ENCODE measurements at places on chromosomes 4 and X. TPM values are rescaled to one million over a fixed set of nuclear protein-coding genes. Genes with fewer than 3 reads are reported as not detected.

Gene SPIN2A
- total RNA-seq: 1.5 TPM

Gene APEX2
- total RNA-seq: 25.3 TPM

Gene BANK1
- total RNA-seq: 0.50 TPM

Gene ANXA3
- total RNA-seq: not detected

Gene OR13H1
- total RNA-seq: not detected

Gene KLF8
- 7.3 TPM for total RNA-seq

Gene CTAG2
- total RNA-seq: not detected

Gene GPC3
- 0.15 TPM for total RNA-seq

GRCh38 chrX:69539437-69539836 lies 35.3 kb downstream of the NALF2 start:
- ATAC-seq: peak; percentile 33

DNA sequence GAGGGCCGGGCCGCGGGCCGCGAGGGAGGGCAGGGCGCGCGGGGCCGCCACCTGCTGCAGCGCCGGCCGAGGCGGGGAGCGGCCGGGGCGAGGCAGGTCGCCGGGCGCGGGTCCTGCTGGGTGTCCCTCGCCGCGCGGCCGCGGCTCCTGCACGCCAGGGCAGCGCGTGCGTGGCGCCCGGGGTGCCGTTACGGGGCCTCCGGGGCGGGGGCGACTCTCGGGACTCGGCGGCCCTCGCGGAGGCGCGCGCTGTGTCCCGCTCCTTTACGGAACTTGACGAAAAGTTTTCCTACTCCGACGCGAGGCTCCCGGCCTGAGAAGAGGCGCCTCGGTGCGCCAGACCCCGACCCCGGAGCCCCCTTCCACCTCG lies 329 bp downstream of the TBC1D14 start:
- peak; percentile 37 for ATAC-seq

DNA sequence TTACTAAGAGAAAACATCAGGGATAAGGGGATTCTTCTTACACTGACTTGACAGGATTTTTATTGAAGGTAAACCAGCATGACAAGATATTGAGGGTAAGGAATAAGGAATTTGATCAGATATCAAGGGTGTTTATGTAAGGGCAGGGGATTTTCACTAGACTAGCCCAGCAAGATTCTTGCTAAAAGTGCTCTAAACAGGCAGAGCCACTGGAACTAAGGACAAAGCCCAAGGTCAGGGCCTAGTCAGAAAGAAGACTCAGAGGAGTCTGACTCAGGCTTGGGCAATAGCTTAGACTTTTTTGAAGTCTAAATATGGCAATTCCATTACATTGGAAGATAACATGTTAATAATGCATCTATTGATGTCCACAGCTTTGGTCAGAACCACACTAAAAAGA lies 6.5 kb upstream of the GLRA3 start:
- no peak for ATAC-seq

DNA sequence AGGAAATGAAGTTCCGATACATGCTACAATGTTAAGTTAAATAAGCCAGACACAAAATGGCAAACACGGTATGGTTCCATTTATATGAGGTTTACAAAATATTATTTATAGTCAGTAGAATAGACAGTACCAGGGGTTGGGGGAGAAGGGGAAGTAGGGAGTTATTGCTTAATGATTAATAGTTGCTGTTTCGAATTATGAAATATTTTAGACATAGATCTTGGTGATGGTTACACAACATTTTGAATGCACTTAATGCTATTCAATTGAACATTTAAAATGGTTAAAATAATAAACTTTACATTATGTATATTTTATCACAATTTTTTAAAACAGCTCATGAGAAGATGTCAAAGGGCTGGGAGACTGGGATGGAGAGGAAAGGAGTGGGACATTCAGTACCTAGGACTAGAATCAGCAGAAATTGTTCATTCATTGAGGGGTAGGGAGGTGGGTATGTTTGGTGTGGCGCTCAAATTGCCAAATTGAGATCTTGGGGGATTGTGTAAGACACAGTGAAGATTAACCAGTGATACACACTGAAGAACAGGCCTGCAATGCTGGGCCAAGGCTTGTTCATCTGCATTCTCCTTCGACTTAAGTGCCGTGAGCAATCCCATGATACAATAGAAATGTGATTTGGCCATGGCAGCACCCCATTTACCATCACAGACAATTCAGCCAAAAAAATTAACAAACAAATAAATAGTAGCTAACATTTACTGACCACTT lies 165.6 kb upstream of the GALNT7 start:
- no peak for ATAC-seq

DNA sequence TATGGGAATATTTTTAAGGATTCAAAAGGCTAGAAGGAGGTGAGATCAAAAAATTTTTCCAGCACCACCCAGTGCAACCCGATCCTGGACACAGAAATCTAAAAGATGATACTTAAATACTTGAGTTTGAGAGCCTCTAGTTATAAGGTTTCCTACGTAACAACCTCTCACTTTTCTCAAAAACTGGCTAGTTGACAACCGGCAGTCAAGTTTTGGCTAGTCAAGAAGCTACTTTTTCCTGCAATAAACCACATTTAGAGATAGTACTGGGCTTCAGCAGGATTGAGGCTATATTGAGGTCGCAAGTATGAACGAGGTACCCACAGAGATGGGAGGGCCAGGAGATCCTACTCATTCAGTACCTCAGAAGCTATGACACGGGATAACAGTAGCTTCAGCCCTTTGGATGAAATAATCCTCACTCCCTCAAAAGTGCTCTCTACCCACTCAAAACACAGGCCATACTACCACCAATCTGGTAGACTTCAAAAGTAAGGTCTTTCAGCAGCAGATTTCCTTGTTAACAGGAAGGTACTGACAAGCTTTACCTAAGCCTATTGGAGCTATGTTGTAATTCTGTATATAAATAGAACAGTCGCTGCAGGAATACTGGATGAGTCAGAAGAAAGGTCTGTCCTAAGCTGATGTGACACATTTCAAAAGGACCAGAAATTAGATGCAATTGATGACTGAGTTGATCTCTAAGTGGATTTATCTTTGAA lies 1.5 kb upstream of the TSPAN5 start:
- ATAC-seq: peak; percentile 4

DNA sequence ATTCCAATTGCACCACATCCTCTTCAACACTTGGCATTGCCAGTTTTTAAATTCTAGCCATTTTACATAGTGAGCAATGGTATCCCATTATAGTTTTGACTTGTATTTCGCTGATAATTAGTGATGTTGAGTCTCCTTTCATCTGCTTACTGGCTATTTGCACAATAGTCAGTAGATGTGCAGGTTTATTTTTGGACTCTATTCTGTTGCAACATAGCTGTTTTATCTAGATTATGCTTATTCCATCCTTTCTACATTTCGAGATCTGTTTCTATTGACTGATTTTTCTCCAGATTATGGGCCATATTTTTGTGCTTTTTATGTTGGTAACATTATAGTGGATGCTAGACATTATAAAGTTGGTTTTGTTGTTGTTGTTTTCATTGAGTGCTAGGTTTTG lies 106.1 kb downstream of the WWC2 start:
- ATAC-seq: no peak

- ATAC-seq: no peak
Measured at GRCh38 chr4:115121351-115122043, 8.1 kb upstream of the NDST4 start.

DNA sequence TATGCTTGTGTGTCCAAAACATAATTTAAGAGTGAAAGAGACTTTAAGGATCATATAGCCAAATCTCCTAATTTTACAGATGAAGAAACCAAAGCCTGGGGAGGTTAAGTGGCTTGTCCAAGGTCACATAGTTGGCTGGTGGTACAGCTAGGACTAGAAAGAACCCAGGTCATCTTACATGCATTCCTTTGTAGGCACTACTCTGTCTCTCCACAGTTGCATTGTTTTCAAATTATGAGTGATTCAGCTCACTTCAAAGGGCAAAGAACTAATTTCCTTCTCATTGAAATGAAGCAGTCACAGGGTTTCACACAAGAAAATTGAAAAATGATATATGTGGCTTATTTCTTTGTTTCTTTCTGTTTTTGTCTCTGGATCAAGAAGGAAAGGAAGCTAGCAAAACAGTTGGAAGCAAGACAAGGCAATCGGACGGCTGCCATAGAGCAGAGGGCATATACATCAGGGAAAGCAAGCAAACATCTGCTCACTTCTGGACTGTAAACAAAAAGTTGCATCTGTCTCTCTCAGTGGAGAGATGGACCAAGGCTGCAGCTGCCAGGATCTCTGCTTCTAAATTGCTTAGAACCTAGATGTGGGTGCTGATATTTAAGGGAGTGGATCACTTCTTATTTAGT lies 107.5 kb upstream of the AMOT start:
- no peak for ATAC-seq

GRCh38 chr4:109301651-109302360 lies 652 bp downstream of the COL25A1 start:
- ATAC-seq: no peak

DNA sequence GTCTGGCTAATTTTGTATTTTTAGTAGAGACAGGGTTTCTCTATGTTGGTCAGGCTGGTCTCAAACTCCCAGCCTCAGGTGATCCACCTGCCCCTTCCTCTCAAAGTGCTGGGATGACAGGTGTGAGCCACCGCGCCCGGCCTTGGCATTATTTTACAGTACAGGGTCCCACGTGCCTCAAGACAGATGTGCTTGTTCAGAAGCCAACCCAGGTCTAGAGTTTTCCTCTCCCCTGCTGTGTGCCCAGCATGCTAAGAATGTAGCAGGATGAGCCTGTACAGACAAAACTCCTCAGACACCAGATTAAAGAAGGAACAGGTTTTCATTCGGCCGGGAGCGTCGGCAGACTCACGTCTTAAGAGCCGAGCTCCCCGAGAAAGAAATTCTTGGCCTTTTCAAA lies 42.2 kb downstream of the CRLF2 start:
- no peak for ATAC-seq

- ATAC-seq: no peak
Measured at GRCh38 chrX:46582325-46582724, 8.8 kb downstream of the CHST7 start.

- ATAC-seq: no peak
Measured at GRCh38 chr4:6549890-6550620, 24.9 kb upstream of the MAN2B2 start.

- no peak for ATAC-seq
Measured at GRCh38 chrX:121641560-121641959, 594.1 kb downstream of the GLUD2 start.

DNA sequence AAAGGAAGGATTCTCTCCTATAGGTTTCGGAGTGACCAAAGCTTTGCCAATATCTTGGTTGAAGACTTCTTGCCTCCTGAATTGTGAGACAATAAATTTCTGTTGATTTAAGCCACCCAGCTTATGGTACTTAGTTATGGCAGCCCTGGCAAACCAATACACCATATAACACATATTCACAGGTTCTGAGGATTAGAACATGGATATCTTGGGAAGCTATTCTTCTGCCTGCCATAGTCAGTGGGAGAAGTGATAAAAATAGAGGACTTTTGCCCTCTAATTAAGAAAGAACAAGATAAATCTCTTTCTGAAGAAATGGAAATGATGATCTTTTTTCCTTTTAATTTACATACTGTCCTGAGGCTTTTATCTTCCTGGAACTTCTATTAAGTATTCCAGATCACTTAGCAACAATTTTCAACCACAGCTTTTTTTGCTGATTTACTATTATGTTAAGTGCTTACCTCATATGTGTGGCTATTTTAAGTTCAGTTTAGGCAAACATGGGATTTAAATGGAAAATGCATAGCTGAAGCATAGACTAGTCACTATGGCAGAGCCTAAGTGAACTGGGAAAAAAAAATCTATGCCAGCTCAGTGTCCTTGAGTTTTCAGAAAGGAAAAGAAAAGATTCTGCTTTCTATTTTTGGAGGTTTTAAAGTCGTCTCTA lies 381.7 kb downstream of the STPG2 start:
- no peak for ATAC-seq

GRCh38 chr4:1979477-1980196 lies 29.1 kb downstream of the NELFA start:
- ATAC-seq: no peak
